ENCODE measurements at places on chromosomes 2 and 18.

DNA sequence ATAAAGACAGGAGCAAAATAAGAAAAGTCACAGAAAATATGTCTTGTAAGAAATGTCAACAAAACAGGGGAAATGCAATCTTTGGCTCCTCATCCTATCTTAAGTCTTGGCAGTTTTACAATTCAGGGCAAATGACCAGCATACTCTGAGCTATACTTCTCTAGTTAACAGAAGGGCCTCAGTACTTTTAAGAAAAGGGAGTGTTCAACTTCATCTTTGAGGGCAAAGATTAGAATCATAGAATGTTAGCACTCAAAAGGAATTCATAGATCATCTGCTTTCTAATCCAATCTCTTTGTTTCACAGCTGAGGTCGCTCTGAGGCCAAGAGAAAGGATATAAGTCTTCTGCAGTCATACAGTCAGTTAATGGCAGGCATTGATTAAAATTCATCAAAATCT lies 174.0 kb upstream of the NT5C1B start:
- DNase-seq, result no peak

GRCh38 chr2:127799926-127800325 lies 11.0 kb downstream of the WDR33 start:
- no peak for DNase-seq

- DNase-seq, result no peak
These were observed 129.6 kb downstream of the PPP1R1C start for GRCh38 chr2:182115258-182115657.

- DNase-seq, result no peak
These were observed 99.1 kb downstream of the SH3BP4 start for GRCh38 chr2:235050980-235051351.

DNA sequence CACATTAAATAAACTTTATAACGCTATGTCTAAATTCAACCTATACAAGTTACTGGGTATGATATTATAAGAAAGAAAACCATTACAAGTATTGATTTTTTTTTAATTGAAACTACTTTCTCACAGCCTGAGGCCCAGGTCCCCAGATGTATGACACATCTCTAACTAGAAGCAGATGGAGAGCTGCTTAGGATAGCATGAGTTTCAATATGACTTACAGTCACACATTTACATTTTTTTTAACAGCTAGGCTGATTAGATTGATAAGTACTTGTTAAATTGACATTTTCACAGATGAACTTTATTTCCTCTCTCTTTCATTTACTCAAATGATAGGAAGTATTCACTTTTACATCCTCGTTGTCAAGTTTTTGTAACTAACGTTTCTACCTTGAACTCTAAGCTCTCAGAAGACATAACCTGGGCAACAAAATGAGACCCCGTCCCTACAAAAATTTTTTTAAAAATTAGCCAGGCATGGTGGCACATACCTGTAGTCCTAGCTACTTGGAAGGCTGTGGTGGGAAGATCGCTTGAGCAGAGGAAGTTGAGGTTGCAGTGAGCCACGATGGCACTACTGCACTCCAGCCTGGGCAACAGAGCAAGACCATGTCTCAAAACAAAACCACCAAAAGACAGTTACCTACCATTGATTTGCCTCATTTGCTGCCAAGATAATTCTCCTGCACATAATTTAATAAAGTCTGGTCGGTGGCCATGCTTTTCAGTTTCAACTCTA lies 52.4 kb downstream of the STK39 start:
- DNase-seq, result no peak

Measured in activated CD4-positive, alpha-beta T cell treated with anti-CD3 and anti-CD28 coated beads for 24 hours (primary cell).